ENCODE measurements at places on chromosomes 6 and 20.
A peak's percentile ranks its signal among the peaks of the same experiment; 100 is the strongest.

DNA sequence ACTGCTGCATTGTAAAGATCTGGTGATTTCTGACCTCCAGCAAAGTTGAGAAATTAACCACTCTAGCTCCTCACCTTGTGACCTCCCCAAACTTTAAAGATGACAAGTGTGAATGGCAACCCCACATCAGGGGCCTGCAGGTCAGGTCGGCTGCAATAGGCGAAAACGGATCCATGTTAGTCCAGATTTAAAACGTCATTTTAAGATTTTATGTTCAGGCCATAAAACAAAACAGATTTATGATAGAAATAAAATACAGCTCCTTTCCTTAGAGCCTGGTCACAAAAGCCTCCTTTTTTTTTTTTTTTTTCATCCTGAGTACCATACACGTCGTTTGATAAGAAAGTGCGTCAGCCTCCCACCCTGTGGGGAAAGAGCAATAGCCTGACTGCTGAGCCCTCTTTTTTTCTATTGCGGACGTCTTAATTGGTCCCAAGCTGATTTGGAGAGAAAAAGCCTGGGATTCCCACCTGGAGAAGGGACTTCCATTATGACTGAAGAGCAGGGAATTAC, 519.2 kb upstream of the NOX3 start:
- no peak for DNase-seq

GRCh38 chr6:101926149-101926925, 532.8 kb downstream of the GRIK2 start:
- peak; percentile 18 for DNase-seq

DNA sequence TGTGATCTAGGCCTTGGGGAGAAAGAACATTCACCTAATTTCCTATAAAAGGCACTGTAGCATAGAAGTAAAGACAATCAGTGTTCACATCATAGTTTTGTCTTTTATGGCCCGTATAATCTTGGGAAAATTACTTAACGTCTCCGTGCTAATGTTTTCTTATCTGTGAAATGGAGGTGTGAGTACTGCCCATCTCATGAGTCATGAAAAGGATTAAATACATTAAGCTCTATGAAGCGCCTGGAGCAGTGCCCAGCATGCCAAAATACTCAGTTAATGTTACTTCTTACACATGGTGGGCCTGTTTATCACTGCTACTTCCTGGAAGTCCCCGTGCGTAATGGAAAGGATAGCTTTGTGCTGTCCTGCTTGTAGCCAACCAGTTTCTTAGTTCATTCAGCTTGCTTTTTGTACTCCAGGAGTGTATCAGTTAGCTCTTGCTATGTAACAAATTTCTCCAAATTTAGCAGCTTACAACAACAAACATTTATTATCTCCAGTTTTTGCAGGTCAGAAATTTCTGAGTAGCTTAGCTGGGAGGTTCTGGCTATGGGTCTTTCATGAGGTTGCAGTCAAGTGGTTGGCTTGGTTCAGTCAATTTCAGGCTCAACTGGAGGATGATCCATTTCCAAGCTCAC, 103.6 kb upstream of the BMP2 start:
- no peak for DNase-seq

- no peak for DNase-seq
Measured at GRCh38 chr20:64047046-64047389, 2.4 kb downstream of the SOX18 start.

- no peak for DNase-seq
Measured at GRCh38 chr6:36232172-36232571, 35.6 kb downstream of the BRPF3 start.

GRCh38 chr6:116783852-116784251, 18.3 kb upstream of the FAM162B start:
- DNase-seq, result no peak

- DNase-seq, result no peak
Measured at GRCh38 chr20:21821358-21821757, 115.9 kb downstream of the PAX1 start.

DNA sequence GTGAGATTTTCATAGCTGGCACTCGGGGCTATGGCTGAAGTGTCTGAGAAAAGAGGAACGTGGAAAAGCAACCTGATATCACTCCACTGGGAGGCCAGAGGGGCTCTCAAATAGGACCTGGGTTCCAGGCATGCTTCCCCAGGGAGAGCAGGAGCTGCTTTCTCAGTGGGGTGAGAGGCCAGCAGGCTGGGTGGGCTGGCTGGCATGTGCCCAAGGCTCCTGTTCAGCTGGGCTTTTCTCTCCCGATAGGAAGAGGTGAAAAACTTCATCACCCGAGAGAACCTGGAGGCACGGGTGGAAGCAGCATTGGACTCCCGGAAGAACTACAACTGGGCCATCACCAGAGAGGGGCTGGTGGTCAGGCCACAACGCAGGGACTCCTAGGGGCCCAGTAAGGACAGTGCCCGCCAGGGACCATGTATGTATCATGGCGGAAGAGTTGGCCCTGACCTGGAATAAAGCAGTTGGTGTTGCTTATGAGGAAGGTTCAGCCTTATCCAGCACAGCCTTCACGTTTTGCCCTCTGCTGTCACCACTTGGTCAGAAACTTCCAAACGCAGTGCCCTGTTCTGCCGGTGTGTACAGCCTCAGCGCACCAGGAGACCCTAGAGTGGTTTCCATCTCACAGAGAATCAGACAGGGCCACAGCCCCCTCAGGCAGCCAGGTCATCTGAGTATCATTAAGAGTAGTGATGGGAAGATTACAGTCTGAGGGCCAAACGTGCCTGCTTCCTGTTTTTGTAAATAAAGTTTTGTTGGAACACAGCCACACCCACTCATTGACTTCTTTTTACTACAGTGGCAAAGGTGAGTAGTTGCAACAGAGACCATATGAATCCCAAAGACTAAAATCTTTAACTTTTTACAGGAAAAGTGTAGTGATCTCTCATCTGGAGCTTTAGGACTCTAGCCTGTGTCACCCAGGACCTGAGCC, 1.9 kb downstream of the MRPS26 start:
- no peak for DNase-seq

DNA sequence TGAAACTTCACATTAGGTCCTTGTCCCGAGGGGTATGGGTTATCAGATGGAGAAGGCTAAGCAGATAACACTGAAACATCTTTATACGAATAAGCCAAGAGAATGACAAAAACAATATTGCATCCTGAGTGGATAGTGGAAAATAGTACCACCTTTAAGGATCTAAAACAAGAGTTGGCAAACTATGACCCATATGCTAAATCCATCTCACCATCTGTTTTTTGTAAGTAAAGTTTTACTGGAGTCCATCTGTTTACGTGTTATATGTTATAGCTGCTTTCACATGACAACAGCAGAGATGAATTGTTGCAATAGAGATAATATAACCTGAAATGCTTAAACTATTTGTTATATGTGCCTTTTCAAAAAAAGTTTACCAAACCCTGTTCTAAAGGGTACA, 76.1 kb upstream of the TRDN start:
- DNase-seq, result no peak

DNA sequence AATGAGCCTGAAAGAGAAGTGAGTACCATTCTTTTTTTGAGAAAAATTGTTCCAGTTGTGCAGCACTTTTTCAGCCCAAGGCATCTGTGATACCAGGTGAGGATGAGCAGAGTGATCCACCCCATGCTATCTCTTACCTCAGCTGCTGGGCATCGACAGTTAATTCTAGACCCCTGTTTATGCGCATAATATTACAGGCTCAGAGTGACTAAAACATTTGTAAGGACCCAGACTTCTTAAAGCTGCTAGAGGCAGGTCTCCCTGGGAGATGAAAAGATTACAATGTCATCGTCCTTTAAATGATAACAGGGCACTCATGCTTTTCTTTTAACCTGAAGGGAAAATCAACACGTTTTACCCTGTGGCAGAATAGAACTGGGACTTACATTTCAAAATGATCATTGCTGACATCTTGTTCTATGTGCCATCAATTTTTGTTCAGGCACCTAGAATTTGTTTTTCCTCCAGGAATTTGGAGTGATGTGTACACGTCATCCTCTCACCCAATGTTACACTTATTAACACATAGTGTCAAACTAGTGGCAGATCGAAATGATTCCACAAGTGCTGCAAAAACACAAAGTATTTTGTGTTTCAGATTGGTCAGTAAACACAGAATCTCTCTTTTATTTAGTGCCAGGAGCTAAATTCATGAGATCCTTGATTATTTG, 684.6 kb downstream of the UTRN start:
- DNase-seq, result no peak

GRCh38 chr6:15453186-15453585, 207.3 kb downstream of the JARID2 start:
- DNase-seq, result no peak

- DNase-seq, result no peak
Measured at GRCh38 chr6:26447257-26447656, 7.0 kb downstream of the BTN3A3 start.

GRCh38 chr6:170434117-170434820, 118.8 kb downstream of the PSMB1 start:
- DNase-seq, result no peak

DNA sequence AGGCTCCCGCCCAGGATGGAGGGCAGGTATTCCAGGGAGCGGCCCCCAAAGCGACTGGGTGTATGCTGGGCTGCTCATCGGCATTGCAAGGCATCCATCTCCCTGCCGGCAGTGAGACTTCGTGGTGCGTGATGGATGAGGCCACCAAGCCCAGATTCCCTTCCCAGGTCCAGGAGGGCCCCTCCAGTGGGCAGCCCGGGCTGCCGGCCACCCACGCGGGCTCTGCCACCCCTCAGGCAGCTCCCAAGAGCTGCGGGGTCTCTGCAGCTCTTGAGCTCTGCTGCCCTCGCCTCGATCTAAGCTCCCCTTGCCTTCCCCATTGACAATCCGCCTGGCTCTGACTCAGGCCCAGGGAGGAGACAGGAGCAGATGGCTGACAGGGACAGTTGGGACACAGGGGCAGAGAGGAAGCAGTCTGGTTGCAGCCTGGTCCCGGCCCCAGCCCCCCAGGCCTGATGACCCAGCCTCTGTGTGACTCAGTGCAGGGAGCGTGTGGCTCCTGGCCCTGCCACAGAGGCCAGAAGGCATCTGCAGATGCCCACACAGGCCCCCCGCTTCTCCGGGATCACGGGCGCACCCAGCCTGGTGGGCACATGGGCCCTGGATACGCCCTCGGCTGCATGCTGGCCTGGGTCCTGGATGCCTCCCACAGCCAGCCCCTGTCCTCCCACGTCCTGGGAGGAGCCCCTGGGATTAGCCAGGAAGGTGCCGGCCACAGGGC, 33.0 kb downstream of the SLCO4A1 start:
- DNase-seq, result no peak

GRCh38 chr6:77072694-77073409, 390.4 kb downstream of the HTR1B start:
- no peak for DNase-seq

GRCh38 chr6:43798688-43799444, 28.9 kb downstream of the VEGFA start:
- peak; percentile 59 for DNase-seq

- no peak for DNase-seq
Measured at GRCh38 chr6:91633374-91634111, 1046.7 kb upstream of the MAP3K7 start.

- no peak for DNase-seq
Measured at GRCh38 chr6:55180258-55180657, 5.9 kb downstream of the HCRTR2 start.

GRCh38 chr6:14075095-14075503, 42.5 kb upstream of the CD83 start:
- no peak for DNase-seq

- no peak for DNase-seq
Measured at GRCh38 chr6:107360476-107360875, 98.9 kb downstream of the PDSS2 start.

DNA sequence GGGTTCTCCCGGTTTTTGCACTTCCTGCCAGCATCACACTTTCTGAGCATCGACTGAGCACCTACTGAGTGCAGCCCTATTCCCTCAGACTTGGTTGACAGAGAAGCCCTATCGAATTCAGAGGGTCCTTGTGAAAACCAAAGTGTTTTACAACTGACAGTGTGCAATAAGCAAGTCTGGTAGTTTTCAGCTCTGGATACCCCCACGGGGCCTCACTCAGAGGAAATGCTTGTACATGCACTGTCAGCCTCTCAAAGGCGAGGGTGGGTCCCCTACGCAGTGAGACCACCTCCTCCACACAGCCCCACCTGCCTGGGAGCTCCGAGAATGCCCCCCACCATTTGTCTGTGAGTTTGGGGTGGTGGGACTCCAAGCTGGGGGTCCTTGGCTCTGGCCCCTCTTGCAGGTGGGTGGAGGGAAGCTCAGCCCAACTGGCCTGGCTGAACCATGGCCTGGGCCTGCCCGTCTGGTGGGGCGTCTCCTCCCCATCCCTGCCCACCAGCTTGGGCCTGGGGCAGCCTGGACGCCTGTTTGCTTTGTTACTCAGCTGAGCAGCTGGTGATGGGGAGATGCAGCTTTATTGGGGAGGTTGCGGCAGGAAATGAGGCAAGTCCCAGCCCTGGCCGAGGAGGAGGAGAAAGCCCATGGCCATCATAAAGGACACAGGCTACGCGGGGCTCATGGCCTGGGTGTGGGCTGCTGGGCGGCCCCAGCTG, 1.7 kb downstream of the SPDEF start:
- no peak for DNase-seq

DNA sequence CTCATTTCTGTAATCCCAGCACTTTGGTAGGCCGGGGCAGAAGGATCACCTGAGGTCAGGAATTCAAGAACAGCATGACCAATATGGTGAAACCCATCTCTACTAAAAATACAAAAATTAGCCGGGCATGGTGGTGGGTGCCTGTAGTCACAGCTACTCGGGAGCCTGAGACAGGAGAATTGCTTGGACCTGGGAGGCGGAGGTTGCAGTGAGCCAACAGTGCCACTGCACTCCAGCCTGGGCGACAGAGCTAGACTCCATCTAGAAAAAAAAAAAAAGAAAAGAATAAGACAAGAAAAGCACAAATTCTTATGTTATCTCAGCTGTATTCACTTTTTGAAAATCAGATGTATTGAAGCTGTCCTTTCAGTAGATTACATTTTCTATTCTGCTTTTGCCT, 289.4 kb downstream of the GRIK2 start:
- DNase-seq, result no peak

DNA sequence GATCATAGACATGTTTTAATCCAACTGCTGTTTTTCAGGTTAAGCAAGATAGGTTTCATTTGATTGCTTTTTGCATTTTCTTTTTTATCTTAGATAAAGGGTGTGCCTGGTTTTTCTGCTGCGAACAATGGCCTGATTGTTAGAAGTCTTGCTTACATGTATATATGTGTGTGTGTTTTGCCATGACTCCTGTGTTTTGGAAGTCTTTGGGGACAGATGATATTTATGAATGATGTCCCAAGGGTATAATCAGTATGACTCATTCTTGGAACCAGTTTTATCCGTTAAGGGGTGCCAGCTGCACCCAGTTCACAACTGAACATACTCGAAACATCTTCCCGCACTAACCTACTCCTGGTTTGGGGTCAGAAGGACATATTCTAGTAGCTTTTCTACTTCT, 230.1 kb upstream of the SUPT3H start:
- no peak for DNase-seq

- DNase-seq, result no peak
Measured at GRCh38 chr20:32965115-32965514, 39.1 kb downstream of the SUN5 start.

Measured in epithelial cell of proximal tubule (primary cell).